NK-92 treated with Interleukin-12 subunit alpha and Interleukin-12 subunit beta, amount 100 ng/mL, for 24 hours (cell line): ENCODE measurements at places on chromosomes 6 and 20.
A peak's percentile ranks its signal among the peaks of the same experiment; 100 is the strongest.

GRCh38 chr20:63471981-63472831 is at the start of gene KCNQ2:
Gene KCNQ2, minus strand, starts transcription at chr20:63472655. Its CDS starts 192 bp downstream, at chr20:63472463.
- DNase-seq: no peak

- DNase-seq: no peak
Observed at GRCh38 chr6:154164397-154164796, 125.4 kb downstream of the OPRM1 start.

DNA sequence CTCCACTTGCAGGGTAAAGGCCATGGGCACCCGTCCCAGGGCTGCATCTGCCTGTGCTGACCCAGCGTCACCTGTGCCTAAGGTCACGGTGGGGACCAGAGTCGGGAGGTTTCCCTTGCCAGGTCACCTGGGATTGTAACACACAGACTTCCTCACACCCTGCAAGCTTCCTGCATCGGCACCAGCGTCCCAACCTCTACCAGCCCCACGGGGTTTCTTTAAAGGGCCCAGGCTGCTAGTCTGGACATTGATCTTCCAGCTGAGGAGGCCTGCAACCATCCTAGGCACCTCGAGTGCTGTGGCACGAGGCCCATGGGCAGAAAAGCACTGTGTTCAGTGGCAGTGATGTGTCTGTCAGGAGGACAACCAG is 12.6 kb downstream of the ACSS1 start:
- DNase-seq: no peak

- DNase-seq: no peak
Observed at GRCh38 chr6:7051780-7052442, 55.9 kb upstream of the RREB1 start.

DNA sequence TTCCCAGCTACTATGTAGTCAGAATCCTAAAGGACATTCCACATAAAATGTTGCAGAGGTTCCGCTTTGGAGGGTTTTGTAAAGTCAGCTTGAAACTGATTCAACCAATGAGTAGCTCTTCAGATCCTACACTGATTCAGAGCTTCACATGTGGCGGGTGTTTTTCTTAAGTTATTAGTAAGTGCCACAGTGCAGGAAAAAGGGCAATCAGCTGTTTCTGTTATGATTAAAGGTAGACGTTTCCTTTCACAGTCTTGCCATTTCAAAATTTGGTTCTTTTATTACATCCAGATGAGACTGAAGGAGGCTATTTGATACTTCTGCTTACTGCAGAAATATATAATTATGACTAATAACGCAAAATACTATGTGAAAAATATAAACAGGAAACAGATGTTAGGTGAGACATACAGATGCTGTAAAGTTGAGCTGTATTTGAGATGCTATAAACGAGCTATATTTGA is 443.9 kb downstream of the CDKAL1 start:
- DNase-seq: no peak

- DNase-seq: peak; percentile 17
Observed at GRCh38 chr6:11525468-11526155, 11.9 kb upstream of the TMEM170B start.

- no peak for DNase-seq
Observed at GRCh38 chr6:140979642-140980091, 1153.1 kb upstream of the GJE1 start.

GRCh38 chr6:152571943-152572337 is 65.2 kb downstream of the SYNE1 start:
- no peak for DNase-seq

- DNase-seq: no peak
Observed at GRCh38 chr20:921068-921467, 4.9 kb upstream of the ANGPT4 start.

DNA sequence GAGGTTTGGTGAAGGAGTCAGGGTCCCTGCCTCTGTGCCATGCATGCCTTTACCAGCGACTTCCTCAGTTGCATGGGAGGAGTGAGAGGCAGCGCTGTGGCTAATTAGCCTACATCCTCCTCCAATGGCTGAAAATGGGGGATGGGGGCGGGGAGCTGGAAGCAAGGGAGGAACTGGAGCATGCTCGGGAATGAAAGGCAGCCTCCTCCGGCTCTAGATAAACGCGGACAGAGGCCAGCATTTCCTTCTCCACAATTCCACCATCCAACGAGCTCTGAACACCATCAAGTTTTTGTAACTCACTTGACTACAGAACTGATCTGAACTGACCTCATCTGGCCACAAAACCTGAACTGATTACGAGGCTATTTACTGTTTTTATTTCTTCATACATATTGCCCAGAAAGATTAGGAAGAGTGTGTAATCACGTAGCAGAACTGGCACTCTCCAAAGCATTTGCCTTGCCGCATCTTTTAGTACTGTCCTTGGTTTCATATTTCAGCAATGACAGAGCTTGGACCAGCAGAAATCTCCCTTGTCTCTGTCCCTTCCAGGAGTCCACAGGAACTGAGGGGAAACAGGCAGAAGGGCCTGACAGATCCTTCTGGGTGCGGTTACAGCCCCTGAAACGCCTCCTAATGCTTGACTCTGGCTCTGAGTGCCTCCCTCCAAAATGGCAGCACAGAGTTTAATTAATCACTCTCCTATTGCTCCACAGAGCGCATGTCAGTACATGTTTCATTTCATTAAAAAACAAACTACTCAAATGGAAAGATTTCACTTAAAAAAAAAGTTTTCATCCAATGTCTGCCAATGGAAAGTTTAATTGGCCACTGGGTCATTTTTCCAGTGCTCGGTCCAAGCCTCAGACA is 58.2 kb upstream of the TRAF3IP2 start:
- DNase-seq: no peak

DNA sequence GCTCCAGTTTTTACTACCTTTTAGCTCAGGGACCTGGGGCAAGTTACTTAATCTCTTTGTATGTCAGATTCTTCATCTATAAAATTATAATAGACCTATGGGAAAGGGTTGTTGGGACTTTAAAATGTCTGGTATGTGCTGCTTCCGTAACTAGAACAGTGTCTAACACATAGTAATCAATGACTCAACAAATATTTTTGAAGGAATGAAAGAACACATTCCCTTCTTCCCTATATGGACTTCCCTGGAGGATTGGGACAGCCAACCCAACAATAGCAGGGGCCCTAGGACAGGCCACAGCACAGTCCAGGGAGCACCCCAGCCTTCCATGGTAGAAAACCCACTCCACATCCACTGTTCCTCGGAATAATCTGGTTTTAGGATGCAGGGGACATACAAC is 50.7 kb upstream of the TPD52L1 start:
- DNase-seq: no peak
